BJ (cell line): ENCODE measurements at places on chromosomes 3 and 15.
A peak's percentile ranks its signal among the peaks of the same experiment; 100 is the strongest.

DNA sequence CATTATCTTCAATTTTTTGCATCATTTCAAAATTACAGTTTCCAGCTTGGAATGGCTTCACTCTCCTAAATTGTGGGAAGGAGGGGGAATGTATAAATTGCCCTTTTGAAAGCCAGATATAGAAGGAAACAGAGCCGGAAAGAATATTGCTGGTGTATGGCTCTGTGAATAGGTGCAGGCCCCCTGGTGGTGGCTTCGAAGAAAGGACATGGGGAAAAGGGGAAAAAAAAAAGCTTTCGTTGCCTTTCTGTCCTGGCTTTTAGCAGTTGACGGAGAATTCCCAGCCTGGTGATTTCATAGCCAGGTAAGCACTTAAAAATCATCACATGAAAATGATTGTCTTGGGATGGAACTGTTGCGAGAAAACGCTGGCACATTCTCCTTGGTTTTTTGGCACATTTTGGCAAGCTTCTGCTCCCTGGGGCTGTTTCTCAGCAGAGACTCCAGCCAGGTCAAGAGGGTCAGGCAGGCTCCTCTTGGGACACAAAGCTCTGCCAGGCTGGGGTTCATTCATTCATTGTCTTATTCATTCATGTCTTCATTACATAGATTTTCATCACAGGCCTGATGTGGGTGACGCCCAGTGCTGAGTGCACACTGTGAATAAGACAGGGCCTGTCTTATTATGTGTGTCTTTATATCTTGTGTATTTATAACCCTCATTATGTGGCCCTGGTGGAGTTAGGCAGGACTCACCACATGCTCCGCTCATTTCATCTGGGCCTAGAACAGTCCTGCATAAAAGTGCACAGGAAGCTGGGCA lies 300.0 kb upstream of the TPM1 start:
- DNase-seq: peak; percentile 84

- no peak for DNase-seq
These were observed 173.1 kb upstream of the CHRNA7 start for GRCh38 chr15:31857194-31857593.

- DNase-seq: no peak
These were observed 776 bp downstream of the VGLL3 start for GRCh38 chr3:86990012-86990733.

GRCh38 chr3:103105206-103105605 lies 670.4 kb downstream of the ZPLD1 start:
- DNase-seq: no peak

DNA sequence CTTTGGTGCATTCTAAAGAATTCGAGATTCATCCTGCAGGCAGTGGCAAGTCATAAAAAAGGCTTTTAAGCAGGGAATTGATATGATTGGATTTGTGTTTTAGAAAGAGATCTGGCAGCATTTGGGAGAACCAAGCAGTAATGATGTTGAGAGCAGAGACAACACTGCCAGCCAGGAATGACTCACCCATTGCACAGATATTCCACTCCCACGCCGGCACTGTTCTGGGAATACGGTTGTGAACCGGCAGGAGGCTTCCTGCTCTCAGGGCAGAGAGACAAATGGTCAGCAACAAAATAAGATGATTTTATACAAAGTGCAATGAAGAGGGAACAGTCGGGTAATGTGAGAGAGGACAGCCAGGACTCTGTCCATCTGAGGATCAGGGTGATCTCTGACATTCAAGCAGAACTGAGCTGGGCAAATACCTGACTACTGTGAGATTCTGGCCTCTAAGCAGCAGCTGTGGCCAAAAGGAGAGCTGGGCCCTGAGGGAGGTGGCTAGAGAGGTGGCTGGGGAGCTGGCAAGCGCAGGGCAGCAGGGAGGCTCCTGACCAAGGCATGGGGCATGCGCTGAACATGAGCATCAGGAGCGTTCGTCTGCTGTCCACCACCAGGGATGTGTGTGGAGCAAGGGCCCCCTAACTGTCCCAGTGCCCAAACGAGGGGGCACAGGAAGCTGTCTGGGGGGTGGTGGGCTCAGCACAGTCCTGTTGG lies 56.1 kb upstream of the PLXNA1 start:
- peak; percentile 42 for DNase-seq

DNA sequence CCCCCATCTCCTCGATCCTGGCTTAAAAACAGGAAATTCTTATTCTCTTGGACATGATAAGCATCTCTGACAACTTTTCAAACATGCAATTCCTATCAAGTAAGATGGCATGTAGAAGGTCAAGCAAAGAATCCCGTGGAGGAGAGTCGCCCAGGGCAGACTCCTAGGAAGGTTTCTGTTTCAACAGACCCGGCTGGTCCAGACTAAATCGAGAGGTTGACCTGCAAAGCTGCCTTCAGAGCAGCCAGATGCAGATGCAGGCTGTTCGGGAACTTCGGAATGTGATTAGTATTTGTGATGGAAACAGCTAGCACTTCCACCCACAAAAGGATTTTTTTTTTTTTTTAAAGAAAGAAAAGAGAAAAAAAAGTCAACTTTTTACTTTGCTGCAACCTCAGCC lies 216.8 kb downstream of the NR1D2 start:
- DNase-seq: no peak

DNA sequence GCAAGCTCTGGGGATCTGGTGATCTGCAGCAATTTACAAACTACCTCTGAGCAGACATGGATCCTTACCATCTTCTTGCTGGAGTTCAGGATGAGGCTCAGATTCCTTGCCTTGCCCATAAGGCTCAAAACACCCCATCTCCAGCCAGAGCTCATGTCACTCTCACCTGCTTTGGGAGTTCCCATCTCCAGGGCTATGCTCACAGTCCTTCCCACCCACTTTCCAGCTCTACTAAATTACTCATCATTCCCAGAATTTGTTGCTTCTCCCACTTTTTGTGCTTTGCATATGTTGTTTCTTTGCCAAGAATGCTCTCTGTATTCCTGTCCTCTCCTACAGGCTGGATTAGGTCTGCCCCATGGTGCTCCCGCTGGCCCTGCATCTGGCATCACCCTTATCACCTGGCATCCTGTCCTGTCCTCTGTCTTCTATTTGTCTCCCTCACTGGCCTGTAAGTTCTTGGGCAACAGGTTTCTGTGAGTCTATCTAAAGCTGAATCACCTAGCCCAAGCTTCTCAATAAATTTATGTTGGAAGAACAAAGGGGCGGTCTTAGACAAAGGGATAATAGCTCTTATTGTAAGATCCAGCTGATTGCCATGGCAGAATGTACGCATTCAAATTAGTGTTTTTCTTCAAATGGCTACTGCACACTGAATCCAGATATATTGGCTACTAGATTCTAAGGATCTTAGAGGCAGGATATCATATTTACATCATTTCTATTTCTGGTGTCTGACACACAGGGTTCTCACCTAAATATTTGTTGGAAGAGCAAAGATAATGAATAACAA lies 179.2 kb downstream of the CLSTN2 start:
- no peak for DNase-seq

GRCh38 chr3:53682807-53683206 lies 163.4 kb downstream of the CHDH start:
- no peak for DNase-seq

GRCh38 chr15:56240390-56240789 lies 3.3 kb downstream of the RFX7 start:
- DNase-seq: no peak

DNA sequence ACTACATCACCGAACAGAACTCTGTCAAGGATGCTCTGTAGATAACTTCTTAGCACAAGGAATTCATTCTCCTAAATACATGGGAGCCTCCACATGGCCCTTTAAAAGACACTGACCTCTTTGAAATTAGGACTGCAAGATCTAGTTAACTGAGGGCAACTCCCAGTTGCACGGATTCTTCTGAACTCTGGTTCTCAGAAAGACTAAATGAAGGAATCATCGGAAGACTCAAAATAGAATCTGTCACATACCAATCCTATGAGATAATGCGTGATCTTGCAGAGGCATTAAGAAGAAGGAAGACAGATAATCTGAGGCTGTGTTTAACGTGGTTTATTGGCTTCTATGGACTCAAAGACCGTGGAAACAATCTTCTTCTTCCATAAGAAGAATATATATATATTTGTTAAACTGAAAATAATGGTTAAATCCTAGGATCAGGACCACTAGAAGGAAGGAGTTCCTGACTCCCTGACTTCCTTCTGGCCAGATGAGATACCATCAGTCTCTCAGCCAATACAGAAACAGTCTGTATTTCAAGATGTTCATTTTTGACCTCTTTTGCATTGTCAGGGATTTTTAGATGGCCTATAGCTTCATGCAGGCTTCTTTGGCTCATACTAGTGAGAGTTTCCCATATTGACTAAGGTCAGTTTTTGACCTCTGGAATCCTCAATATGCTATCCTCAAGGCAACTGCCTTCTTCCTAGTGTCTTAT lies 33.9 kb upstream of the TBC1D23 start:
- DNase-seq: no peak

DNA sequence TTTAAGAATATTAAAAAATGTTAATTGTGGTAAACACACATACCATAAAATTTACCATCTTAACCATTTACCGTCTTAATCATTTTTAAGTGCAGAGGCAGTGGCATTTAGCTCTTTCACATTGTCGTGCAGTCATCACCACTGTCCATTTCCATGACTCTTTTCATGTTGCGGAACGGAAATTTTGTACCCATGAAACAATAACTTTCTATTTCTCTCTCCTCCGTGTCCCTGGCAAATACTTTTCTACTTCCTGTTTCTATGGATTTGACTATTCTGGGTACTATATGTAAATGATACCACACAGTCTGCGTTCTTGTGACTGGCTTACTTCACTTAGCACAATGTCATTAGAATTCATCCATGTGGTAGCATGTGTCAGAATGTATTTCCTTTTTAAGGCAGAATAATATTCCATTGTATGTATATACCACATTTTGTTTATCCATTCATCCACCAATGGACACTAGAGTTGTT lies 27.9 kb downstream of the AKAP13 start:
- no peak for DNase-seq

DNA sequence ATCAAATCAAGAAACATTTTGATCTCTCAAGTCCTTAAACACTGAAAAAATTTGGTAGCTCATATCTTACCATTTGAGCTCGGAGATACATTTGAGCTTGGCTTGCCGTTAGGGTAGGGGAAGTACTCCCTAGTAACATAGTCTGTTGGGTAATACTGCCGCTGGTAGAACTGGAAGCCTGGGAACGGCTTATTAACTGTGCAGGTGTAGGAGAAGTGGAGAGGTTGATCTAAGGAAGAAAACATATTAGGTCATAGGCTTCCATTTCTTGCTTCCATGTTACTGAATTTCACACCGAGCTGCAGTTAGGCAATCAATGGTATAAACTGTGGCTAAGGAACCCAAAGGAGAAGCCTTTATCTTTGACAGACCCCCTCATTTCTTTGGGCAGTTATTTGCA lies 32.5 kb downstream of the PHC3 start:
- no peak for DNase-seq

DNA sequence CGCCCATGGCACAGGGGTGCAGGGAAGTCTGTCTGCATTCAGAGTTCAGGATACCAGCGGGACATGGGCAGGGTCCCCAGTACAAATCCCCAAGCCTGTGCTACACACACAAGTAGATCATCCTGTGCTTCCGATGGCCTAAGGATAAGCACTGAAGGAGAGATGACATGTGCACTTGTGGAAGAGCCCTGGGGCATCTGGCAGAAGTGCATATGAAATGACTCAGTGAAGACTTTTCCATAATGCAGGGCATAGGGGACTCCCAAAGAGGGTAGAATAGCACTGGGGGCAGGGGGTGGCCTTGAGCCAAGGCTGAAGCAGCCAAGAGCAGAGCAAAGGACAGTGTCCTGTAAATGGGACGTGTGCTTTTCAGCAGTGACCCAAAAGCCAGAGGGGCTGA lies 22.9 kb downstream of the ADAMTS17 start:
- no peak for DNase-seq

GRCh38 chr3:127848131-127849129 lies 26.1 kb upstream of the MGLL start:
- no peak for DNase-seq

- no peak for DNase-seq
These were observed 30.7 kb downstream of the DZIP3 start for GRCh38 chr3:108620250-108620649.

DNA sequence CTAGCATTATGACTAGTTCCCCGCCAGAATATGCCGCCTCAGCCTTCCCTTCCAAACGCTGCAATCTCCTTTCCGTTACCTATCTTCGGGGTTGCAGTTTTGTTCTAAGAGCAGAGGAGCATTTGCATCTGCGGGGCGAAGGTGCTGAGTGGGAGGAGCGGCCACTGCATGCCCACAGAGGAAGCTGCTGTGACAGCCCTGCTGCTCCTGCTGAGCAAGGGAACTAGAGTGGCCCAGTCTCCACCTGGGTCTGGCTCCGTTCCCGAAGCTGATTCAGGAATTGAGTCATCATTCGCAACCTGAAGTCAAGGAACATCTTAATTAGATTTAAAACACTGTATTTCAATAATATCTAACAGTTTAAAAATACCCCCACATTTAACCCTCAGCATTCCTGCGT lies 98.2 kb upstream of the TJP1 start:
- no peak for DNase-seq

GRCh38 chr15:81054236-81054635 lies 53.5 kb downstream of the TLNRD1 start:
- peak; percentile 79 for DNase-seq

GRCh38 chr15:41281236-41281635 lies 50.2 kb downstream of the CHP1 start:
- peak; percentile 61 for DNase-seq

DNA sequence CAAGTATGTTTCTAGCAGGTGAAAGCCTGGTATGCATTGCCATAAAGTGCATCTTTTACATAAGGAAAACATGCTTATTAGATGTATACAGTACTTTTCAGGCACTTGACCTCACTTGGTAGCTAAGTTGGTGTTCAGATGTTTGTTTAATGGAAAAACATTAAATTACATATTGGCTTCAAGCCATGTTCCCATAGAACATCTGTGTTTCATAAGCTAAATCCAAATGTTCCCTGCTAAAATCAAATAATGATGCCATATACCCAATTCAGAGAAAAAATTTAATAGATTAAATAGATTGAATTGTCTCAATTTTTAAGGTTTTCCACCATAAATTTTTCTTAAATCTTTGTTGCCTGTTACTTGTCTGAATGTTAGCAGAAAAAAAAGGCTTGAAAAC lies 19.1 kb upstream of the RPL22L1 start:
- DNase-seq: no peak

- DNase-seq: no peak
These were observed 6.4 kb downstream of the MYL3 start for GRCh38 chr3:46856576-46857471.

GRCh38 chr3:175956964-175957363 lies 1097.8 kb downstream of the NAALADL2 start:
- DNase-seq: no peak

DNA sequence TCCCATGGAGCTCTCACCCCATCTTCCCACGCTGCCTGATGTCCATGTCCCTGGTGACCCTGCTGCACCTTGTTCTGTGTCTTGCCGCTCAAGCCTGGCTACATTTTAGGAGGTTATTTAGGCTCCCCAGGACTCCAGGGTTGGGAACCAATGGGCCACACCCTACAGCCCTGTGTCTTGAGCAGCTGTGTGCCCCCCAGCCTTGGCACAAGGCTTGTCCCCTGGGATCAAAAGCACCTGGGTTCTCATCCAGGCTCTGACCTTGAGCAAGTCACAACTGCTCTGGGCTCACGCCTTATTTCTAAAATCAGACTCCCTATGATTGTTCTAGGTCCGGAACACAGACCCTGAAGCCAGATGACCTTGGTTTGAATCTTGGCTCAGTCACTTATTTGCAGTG lies 14.1 kb downstream of the SPSB4 start:
- DNase-seq: no peak

GRCh38 chr3:23461069-23461468 lies 257.9 kb downstream of the UBE2E2 start:
- DNase-seq: no peak
